ENCODE measurements at places on chromosomes 1 and 21.

GRCh38 chr1:188689542-188689941 lies 1788.1 kb downstream of the BRINP3 start:
- no peak for DNase-seq

DNA sequence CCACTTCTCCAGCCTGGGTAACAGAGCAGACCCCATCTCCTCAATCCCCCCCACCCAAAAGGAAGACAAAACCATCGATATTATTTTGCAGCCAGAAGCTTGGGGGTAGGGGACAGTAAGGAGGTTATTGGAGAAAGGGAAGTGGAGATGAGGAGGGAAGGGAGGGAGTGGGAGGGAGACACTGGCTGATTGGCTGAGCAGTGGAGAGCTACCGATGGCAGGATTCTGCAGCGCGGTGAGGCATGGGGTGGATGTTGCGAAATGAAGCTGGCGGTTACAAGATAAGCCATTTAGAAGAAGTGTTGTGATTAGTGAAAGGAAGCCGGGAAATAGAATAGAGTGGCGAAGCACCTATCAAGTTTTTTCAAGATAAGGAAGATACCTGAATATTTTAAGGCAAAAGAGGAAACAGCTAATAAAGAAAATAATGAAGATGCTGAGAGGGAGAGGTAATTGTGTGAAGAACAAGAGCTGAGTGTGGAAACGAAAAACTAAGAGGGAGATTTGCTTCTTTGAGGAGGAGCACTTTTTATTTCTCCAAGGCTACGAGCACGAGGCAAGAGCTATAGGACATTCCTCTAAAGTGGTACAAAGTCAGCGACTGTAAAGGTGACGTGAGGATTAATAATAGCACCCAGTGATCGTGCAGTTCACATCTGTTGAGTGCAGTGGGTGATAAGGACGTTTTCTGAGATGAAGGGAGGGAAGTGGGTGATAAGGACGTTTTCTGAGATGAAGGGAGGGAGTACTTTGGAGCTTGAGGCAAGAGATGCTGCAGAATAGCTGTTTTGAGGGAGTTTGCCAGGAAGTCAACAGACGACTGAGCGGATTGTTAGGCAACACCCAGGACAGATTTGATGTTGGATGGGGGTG lies 103.2 kb upstream of the KIF26B start:
- no peak for DNase-seq

- no peak for DNase-seq
Observed at GRCh38 chr21:44013380-44014088, 1.4 kb downstream of the TRAPPC10 start.

- DNase-seq = no peak
Observed at GRCh38 chr1:59158321-59158720, 138.6 kb upstream of the FGGY start.

- DNase-seq = no peak
Observed at GRCh38 chr21:45655124-45655523, 11.6 kb downstream of the PCBP3 start.

Data from stimulated activated CD8-positive, alpha-beta memory T cell treated with anti-CD3 and anti-CD28 coated beads, Interleukin-7, amount 100 ng/mL, for 24 hours (primary cell).